ENCODE measurements at places on chromosomes 2 and 18.
A peak's percentile ranks its signal among the peaks of the same experiment; 100 is the strongest.

DNA sequence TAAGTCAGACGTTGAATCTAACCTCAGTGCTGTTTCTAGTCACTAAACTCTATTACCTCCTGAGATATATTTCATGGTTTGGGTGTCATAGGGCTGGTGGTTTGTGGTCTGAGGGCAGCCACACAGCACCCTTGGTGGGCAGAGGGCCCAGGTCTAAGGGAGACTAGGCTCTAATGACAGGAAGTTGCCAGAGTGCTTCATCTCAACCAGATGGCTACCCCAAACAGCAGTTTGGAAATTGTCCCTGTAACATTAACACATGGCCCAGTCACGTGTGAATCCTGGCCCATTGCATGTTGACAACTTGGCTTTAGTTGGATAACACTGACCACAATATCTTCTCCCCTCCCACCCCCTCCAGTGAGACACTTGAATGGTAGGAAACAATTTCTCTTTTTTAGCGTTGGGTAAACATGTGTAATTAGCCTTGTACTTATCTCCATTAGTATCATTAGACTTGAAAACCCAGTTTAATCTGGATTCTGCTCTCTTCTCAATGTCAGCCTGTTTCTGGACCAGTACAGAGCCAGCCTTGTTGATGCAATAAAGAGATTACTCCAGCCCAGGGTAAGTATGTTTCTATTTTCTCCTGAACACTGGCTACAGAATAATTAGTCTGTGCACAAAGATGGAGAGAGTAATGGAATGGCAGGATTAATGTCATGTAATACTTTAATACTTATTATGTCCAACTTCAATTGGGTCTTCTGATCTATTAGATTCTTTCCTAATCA, 187.8 kb upstream of the SIX3 start:
- no peak for DNase-seq

DNA sequence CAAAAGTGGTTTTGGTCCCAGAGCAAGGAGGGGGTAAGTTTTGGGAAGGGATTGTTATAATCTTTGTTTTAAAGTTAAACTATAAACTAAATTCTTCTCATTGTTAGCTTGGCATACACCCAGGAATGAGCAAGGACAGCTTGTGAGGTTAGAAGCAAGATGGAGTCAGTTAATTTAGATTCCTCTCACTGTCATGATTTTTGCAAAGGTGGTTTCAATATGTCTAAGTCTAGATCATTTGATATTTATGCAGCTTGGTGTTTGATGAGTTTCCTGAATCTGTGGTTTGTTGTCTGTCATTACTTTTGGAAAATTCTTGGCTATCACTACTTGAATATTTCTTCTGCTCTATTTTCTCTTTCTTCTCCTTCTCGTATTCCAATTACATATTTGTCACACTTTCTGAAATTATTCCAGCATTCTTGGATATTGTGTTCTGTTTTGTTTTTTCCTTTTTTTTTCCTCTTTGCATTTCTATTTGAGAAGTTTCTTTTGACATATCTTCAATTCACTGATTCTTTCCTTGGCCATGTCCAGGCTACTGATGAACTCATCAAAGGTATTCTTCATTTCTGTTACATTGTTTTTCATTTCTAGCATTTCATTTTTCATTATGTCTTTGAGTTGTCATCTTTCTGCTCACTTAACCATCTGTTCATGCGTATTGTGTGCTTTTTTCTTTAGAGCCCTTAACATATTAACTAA, 5.1 kb downstream of the SP140 start:
- no peak for DNase-seq

GRCh38 chr2:33210626-33211025, 263.9 kb downstream of the LTBP1 start:
- DNase-seq: peak; percentile 95

DNA sequence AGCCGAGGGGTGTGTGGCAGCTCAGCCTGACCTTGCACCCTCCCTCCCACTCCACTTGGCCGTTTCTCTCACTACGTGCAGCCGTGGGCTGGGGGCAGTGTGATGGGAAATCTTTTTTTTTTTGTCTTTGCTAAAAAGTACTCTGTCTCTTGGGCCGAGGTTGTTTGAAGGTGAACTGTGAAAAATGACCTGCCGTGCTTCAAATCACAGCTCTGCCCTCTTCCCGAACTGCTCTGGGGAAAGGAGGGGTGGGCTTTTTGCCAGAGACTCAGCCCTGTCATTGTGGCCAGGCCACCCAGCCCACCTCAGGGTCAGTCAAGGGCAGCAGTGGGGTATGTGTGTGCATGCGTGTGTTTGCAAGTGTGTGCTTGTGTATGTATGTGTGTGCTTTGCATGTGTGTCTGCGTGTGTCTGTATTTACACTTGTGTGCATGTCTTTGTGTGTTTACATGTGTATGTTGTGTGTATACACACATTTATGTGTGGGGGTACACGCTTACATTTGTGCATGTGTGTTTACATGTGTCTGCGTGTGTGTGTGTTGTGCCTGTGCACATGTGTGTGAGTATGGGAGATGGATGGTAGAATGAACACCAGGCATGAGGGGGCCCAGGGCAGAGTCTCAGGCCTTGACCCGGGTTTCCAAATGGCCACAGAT, 61.3 kb upstream of the HAAO start:
- no peak for DNase-seq

DNA sequence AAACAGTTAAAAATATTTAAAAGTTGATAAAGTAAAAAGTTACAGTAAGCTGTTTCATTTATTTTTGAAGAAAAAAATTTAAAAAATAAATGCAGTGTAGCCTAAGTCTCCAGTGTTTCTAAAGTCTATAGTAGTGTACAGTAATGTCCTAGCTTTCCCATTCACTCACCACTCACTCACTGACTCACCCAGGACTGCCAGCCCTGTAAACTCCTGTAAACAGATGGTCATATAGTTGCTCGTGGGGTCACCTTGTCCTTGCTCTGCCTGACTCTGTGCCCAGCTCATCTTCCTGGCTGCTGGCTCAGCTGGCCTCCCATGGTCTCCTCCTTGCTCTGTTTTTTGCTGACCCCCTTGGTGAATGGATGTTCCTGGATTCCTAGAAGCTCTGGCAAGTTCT, 180.3 kb downstream of the VAPA start:
- DNase-seq: no peak

DNA sequence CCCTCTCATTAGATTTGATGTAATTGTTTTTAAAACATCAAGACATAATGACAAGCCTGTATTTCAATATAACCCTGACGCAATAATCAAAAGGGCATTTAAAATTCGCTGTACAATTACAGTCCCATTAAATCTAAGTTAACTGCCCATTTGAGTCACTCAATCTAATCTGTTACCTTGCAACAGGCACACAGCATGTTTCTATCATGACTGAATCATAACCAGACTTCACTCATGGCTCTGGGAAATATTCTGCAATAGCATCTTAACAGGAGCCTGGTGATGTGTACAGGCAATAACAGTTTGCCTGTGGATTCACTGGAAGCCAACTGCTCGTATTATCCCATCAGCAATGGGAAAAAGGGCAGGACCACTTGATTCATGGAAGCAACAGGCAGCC, 142.3 kb upstream of the NCKAP5 start:
- DNase-seq: no peak

GRCh38 chr2:239609162-239609561, 208.3 kb upstream of the HDAC4 start:
- no peak for DNase-seq

DNA sequence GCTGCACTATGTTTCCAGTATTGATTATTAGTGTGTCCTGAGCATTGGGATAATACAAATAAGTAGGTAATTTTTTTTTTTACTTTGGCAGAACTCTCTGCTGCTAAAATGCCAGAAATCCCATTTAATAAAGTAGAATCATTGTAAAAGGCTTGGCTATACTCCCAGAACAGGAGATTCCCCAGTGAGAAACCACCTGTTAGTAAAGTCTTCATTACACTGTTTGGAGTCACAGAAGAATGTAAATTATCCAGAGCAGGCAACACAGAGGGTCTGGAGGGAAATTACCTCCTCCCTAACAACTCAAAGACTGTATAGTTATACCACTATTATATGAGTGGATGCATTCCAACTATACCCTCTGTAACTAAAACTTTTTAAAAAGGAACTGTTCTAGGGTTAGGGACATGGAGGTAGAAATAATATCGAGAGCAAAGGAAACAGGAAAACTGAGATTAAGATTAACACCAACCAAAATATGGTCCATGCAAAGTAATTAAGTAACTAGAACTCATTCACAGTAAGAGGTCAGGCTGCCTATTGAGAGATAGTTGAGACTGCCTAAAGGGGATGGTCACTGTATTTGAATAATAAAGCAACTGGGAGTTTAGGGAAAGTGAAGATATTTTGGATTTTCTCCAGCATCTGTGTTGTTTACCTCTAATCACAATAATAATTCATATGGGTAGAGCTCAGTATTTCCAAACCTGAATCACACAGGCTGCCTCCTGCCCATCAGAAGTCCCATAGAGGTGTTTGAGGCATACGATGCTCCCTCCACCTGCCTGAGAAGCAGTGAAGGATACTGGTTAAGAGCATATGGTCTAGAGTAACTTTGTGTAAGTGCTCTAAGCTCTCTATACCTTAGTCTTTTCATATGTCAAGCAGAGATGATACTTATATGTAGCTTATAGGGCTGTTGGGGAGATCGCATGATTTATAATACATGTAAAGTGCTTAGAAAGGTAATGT, 34.4 kb downstream of the MAP2 start:
- no peak for DNase-seq

DNA sequence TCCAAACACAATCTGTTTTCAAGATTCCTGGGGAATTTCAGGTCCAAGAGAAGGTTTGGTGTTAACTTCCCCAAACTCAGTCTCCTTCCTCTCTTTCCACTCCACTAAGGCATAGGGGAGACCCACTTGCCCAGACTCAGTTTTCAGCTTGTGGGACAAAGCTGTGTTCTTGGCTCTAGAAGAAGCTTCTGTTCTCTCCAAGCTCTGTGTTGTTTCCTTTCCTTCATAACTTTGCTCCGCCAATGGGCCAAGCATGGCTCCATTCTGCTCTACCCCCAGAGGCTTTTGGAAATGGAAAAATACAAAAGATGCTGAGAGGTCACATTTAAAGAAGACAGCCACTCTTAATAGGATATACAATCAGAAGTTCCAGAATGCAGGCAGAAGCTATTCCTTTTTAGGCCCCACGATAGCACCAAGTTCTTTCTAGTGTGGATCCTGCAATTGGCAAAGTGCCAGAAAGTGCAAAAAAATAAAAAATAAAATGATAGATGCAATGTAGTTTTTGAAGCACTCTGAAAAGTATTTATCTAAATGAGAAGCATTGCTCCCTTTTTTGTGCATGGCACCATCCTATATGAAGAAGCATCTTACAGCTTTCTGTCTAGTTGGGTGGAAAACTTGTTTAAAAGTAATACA, 510.1 kb downstream of the TXNL1 start:
- no peak for DNase-seq

- no peak for DNase-seq
These were observed 17.8 kb downstream of the GIGYF2 start for GRCh38 chr2:232714969-232715368.

- no peak for DNase-seq
These were observed 14.6 kb downstream of the ADI1 start for GRCh38 chr2:3504741-3505140.

- no peak for DNase-seq
These were observed 269.3 kb upstream of the RAB12 start for GRCh38 chr18:8339952-8340351.

DNA sequence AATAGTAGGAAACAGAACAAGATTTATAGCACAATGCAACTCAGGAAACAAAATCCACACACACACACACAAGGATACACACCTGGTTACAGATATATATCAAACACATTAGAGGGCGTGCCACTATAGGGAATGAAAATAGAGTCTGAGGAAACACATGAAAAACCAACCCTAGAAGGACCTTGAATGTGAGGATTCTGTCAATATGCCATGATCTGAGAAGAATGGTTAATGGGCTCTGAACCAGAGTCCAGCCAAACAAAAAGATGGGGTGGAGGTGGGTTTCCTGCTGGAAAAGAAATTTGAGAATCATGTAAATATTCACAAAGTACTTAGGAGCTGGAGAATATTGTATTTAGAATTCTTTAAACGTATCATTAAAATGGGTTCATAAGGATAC, 7.8 kb upstream of the TMEM37 start:
- DNase-seq: no peak

- no peak for DNase-seq
These were observed 86.5 kb downstream of the CDCA7 start for GRCh38 chr2:173441222-173441621.

- DNase-seq: no peak
These were observed 64.2 kb upstream of the PID1 start for GRCh38 chr2:229335330-229335729.
